ENCODE measurements at places on chromosomes 2 and 18.

DNA sequence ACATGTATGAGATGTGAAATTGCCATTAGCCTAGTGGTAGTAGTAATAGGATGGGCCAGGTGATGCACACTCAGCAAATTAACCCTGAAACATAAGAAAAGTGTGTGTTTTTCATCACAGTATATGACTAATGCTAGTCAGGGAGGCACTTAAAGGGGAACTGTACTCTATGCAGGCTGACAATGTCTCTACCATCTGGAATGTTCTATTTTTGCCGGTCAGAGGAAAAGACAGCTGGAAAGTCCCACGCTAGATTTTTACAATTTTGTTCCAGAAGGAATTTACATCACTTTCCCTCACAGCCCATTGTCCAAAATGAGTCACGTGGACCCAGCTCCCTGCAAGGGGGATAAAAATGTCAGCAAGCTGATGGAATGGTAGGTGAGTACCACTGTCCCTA lies 746.3 kb upstream of the CHAC2 start:
- DNase-seq: no peak

GRCh38 chr18:51943281-51943680 lies 396.7 kb upstream of the DCC start:
- no peak for DNase-seq

GRCh38 chr2:170224692-170225294 lies 46.8 kb downstream of the MYO3B start:
- no peak for DNase-seq

- no peak for DNase-seq
These were observed 2.2 kb upstream of the NXPH2 start for GRCh38 chr2:138782383-138782782.

GRCh38 chr2:122506620-122507019 lies 751.2 kb downstream of the TSN start:
- DNase-seq: no peak

- no peak for DNase-seq
These were observed 250.5 kb upstream of the NETO1 start for GRCh38 chr18:73118121-73118816.

DNA sequence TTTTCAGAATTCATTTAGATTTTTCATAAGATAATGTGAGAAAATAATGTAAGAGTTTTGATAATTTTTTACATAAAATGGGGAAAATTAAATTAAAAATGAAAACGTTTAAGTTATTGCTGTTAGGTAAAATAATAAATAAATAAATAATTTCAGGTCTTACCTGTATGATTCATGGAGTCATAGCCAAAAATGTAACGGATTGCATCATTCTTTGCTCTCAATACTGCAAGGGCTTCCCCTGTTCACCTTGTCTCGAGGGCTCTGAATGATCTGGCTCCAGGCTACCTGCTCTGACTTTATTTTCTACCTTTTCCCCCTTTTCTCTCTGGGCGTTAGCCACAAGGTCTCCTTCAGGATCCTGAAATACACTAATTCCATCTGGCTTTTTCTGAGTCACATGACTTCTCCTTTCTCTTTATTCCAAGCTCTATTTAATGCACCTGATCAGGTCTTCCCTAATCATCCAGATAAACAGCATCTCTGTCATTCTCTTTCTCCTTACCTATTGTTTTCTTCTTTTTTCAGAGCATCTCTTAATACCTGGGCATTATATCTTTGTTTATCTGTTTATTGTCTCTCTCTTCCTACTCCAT lies 30.0 kb upstream of the CFAP36 start:
- DNase-seq: no peak

DNA sequence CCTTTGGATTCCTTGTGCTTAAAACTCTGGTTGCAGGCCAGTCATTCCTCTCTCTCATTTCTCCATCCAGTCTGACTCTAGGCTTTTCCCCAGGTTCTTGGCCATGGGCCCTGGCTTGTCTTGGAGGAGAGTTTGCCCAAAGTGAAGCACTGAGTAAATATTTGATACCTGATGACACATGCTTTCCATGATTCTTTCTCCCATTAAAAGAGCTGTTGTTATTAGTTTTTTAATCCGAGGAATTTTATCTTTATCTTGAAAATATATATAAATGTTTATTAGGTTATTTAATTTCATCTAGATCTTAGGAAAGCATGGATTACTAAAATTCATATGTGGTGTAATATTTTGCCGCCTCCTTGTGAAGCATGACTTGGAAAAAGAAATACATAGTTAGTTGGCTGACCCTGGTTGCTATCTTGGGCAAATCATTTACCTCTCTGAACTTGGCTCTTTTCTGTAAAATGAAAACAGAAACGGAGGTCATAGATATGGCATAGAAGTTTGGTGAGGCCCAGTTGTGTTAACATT lies 650.1 kb downstream of the SLC4A3 start:
- DNase-seq: no peak

- DNase-seq: no peak
These were observed 134.8 kb upstream of the CAVIN2 start for GRCh38 chr2:191981706-191982105.

- no peak for DNase-seq
These were observed 156.7 kb downstream of the LPIN1 start for GRCh38 chr2:11903085-11903606.

DNA sequence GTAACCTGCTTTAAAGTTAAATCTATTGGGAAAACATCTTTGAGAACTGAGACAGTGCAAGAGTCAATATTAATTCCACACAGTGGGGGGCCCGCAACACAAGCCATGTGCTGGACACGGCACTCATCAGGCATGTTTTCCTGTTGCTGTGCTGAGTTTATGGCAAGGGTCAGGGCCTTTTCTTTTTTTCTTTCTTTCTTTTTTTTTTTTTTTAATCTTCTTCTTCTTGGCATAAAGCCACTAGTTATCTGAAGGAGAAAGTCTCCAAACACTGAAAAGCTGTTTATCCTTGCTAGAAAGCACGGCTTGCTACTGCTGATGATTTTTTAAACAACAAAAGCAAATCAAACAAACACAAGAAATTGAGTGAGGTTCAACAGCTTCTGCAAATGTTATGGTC lies 252.1 kb downstream of the ZNF521 start:
- no peak for DNase-seq

GRCh38 chr2:171745141-171745540 lies 57.9 kb downstream of the DYNC1I2 start:
- DNase-seq: no peak

DNA sequence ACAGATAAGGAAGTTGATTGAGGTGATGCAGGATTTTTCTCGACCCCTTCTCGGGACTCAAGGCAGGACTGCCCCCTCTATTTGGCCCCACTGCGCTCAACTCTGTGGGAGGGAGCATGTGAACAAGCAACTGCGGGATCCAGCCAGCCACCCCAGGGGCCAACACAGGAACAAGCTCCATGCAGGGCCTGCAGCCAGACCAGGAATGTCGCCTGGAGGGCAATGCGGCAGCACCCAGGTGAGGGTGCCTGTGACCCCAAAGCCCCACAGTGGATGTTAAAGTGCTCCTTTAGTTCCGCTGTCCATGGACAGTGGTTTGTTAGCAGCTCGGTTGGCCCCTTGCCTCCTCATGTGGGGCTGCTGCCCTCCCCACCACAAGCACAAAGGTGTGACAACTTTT lies 57.1 kb downstream of the HRH4 start:
- no peak for DNase-seq

DNA sequence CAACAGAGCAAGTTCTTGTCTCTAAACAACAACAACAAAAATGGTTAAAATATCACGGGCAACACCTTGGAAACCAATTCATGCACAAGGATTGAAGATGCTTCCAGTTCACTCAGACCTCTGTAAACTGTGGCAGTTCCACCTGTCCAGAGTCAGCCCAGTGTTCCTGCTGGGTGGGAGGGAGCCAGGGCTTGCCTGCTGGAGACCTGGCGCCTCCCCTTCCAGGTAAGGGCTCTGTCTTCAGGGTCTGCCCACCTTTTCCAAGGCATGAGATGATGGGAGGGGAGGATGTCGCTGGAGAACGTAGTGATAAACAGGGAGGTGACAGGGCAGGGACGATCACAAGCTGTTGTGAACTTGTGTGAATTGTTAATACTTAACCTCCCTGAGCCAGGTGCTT lies 9.8 kb upstream of the GPC1 start:
- DNase-seq: no peak

DNA sequence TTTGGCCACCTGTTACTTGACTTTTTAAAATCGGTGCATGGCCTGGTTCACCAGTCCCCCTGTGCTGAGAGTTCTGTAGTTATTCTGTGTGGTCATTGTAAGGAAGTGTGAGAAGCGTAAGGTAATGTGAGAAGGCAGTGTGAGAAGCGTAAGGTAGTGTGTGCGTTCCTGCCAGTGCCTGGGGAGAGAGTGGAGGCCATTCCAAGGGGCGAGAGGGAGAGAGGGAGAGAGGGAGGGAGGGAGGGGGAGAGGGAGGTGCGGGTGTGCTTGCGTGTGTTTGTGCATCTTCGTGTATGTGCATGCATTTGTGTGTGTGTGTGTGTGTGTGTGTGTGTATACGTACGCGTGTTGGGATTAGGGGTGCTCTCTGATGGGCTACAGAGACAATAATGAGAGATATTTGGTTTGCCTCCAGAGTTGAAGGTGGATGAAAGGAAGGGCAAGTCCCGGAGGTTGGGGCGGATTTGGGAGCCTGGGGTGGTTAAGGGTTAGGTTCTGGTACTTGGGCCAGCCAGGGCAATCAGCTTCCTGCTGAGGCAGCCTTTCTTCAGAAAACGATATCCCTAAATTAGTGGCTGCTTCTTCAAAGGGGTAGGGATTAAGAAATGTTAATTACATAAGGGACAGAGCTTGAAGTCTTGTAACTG lies 53.7 kb downstream of the SGPP2 start:
- DNase-seq: no peak

DNA sequence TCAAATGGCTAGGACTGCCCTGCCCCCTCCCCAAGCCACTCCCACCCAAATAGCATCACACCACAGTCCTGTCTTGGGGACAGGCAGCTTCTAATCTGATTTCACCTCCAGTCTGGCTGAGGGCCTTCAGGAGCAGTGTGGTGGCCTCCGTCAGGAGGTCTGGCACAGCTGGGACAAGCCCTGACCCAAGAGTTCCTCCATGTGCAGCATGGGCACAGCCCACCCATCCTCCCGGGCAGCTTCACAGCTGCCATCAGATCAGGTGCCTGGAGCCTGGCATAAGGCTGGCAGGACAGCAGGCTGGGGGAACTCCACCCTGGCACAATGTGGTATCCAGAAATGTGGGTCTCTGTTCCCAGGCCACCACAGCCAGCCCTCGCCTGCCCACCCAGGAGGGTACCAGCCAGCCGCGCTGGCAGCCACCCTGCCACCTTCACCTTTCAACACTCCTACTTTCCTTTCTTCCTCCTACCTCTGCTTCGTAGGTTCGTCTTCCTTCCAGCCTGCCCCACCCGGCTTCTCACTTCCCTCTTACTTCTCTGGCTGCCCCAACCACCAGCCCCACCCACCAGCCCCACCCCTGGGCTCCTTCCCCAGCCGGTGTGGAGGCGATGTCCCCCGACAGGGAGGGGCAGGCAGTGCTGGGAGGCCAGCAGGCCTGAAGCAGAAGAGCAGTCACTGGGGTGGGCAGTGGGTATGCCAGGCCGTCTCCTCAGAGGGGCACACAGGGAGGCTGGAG lies at the start of gene CAPG:
TSS of gene CAPG (minus strand) at position 522 of the 739 bp plus-strand sequence. CDS start 8,221 bp downstream, outside the sequence.
- peak; percentile 30 for DNase-seq

DNA sequence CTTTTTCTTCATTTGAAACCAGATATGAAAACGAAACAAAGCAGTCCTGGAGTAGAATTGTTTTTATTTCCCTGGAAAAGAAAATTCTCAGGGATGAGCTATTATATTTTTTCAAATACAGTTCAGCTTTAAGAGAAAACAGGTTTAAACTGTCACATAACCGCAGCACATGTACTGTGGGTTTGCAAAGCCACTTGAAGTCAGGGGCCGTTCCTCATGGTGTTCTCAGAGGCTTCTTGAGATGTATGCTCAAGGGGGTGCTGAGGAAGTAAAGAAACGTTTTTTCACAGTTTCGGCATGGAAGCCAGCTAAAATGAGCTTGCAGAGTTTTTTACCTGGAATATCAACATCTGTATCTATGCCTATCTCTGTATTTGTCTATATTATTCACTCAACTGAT lies 225.3 kb downstream of the MC4R start:
- no peak for DNase-seq

GRCh38 chr2:114659880-114660279 lies 217.4 kb downstream of the DPP10 start:
- no peak for DNase-seq

DNA sequence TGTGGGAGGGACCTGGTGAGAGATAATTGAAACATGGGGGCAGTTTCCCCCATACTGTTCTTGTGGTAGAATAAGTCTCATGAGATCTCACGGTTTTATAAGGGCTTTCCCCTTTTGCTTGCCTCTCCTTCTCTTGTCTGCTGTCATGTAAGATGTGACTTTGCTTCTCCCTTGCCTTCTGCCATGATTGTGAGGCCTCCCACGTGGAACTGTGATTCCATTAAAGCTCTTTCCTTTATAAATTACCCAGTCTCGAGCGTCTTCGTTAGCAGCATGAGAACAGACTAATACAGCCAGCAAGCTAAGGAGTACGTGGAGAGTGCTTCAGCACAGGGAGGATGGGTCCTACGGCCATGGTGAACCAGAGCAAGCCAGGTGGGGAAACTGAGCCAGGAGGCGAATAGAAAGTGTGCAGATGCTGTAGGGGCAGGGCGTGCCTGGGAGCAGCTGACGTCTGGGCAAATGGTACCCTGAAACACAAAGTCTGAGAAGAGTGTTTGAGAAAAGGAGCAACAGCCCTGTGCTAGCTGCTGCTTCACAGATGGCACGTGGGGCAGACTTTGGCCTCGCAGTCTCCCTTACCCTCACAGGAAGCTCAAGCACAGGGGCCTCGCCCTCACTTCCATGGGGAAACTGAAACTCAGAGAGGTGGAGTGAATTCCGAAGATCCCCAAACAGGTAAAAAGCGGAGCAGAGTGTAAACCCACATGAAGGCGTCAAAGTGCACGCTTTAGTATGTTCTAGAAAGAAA lies 64.2 kb downstream of the MYT1L start:
- no peak for DNase-seq

DNA sequence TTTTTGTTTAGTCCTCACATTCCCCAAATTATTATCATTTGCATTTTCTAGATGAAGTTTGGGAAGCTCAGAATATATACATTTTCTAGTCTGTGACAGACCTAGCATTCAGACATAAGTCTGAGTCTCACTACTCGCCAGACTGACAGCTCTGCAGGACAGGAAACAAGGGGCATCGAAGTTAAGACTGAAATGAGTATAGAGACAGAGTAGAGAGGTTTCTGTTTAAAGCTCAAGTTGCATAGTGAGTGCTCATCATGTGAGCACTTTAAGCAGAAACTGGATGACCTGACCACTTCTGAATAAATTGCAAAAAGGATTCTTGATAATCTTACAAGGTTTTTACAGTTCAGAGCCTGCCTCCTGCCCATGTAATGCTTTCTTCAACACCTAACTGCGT lies 1.1 kb downstream of the HADHB start:
- no peak for DNase-seq

DNA sequence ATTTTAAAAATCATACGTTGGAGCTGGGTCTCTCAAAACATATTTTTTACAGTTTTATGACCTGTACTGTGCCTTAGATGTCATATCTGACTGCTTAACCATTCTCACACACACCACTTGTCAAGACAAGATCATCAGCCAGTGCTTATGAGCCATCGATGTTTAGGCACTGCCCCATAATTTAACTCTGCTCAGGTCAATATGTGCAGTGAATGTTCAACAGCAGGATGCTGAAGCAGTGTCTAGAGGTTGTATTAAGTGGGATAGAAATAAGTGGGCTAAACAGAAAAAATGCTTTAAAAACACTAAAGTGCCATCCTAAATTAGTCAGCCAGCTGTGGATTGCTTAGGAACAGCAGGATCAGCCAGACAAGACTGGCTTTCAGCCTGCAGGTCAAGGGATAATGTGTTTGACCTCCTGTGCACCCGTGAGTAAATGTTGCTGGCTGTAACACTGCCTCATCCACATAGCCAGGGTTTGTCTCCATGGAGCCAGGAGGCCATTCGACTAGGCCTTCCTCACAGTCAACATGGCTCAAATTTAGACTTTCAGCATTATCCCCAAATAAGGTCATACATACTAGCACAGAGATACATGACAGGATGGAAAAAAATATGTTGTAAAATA lies 139.0 kb upstream of the NXPH2 start:
- DNase-seq: no peak
